ENCODE measurements at places on chromosomes 5 and 9.

DNA sequence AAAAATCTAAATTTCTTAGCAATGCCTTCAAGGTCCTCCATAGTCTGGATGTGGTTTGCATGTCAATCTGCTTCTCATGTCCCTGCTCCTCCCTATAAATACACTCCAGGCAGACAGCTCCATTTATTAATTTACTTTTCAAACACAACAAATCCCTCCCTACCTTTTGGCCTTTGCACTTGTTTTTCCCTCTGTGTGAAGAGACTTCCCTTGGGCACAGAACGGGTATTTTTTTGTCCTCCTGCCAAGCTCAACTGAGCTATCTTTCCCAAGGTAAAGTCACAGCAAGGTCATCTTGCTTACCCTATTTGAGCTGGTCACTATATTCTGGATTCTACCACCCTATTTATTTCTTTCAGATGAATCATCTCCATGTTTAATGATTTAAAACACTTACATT, 159.6 kb upstream of the ANKH start:
- no peak for ATAC-seq

DNA sequence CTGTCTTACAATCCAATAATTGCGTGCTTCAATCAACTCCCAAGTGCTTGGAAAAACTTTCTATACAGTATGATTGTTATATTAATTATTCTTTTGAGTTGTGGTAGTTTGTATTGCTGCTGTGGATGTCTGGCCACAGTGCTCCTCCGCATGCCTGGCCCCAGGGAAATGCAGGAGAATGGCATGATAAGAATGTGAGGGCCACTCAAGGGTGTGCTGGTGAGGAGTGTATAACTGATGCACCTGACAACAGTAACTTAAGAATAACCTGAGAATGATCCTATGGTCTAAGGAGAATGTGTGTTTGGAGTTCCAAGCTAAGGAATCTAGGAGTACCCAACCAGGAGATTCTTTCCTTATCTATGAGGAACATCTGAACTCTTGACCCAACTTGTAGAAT, 152.9 kb upstream of the APC start:
- ATAC-seq: no peak

- ATAC-seq: peak; percentile 99
Measured at GRCh38 chr9:6575324-6576034, 70.0 kb downstream of the GLDC start.

DNA sequence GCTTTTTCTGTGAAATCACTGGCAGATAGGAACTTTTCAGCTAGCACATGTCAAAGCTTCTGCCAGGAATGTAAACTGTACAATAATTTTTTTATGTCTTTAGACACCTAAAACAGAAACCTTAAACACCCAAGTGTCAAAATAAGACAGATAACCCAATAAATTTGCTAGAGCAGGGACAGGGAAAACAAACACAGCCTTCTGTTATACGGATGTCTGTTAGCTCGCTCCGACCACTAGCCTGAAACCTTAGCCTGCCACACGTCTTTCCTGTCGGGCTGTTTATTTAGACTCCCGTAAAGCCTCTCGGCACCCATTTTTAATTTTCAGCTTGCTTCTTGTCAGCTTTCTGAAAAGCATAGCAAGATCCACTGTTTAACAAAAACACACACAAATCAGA, 355.4 kb upstream of the SLC24A2 start:
- no peak for ATAC-seq

- no peak for ATAC-seq
Measured at GRCh38 chr9:18942801-18943200, 90.2 kb downstream of the SAXO1 start.

- ATAC-seq: no peak
Measured at GRCh38 chr9:11319538-11319937, 706.7 kb upstream of the PTPRD start.

DNA sequence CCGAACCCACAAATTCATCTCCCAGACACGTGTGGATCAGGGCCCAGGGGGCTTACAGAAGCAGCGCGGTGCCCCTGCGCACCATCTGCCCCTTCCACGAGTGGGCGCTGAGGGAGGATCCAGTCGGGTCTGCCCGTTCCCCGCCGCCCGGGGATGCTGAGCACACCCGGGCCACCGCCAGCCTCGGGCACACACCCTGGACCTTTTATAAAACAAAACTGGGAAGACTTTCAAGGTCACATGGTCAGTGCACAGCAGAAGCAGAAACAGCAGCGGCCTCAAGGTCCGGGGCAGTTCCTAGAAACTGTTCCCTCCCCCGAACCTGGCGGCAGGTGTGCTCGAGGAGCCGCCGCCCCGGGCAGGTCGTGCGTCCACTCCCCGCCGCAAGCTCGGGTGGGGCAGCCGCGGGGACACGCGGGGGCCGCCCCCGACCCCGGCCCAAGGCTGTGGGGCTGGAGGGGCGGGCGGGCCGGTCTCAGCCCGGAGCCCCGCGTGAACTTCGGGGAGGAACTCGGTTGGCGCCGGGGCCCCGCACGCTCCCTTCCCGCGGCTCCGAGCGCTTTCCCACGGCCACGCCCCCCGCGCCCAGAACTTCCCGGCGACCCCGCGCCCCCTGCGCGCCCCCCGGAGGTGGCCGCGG, 633 bp upstream of the PPP1R26 start:
- ATAC-seq: peak; percentile 37

DNA sequence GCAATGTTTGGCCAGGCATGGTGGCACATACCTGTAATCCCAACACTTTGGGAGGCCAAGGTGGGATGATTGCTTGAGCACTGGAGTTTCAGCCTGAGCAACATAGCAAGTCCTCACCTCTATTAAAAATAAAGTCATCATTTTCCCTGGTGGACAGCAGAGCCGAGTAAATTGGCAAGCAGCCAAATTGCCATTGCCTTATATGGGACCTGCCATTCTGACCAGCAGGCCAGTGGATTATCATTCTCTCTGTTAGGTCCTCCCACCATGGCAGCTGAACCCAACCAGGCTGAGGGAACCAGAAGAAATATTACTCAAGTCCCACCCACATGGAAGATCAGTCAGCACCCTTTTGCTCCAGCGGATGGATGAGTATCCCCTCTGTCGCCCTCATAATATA, 1829.9 kb downstream of the EFNA5 start:
- no peak for ATAC-seq

GRCh38 chr5:113084402-113085083, 107.9 kb downstream of the DCP2 start:
- peak; percentile 14 for ATAC-seq

DNA sequence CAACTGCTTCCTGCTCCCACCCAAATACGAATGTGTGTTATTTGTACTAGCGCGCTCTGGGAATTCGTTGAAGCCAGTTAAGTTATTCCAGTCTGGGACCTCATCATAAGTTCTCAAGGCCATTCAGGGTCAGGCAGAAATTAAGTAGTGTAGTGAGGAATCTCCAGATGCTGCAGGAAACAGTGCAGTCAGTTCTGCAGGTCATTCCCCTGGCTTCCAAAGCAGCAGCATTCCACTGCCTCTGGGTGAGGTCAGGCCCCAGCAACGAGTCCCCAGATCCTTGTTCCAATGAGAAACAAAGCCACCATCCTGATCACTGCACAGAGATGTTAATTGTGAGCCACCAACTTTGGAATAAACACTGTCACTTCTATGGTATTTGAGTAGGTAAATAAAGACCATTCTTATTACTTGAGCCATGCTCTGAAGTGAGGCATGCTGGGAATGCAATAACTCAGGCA, 33.1 kb downstream of the SVEP1 start:
- no peak for ATAC-seq

DNA sequence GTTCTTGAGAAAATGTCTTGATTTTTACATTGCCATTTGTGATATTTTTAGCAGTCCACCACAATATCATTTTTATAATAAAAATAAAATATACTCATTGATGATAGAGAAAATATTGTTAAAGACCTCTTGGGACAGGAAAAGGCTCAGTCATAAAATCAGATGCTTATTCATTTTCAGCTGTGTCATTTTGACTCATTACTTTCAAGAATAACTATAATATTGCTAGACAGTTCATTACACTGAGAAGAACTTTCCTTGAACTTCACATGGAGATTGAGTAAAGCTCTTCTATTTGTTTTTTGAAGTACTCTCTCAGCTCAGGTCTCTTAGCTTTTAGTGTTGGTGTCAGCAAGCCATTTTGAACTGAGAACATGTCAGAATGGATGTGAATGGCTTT, 8.5 kb upstream of the MEIKIN start:
- no peak for ATAC-seq

DNA sequence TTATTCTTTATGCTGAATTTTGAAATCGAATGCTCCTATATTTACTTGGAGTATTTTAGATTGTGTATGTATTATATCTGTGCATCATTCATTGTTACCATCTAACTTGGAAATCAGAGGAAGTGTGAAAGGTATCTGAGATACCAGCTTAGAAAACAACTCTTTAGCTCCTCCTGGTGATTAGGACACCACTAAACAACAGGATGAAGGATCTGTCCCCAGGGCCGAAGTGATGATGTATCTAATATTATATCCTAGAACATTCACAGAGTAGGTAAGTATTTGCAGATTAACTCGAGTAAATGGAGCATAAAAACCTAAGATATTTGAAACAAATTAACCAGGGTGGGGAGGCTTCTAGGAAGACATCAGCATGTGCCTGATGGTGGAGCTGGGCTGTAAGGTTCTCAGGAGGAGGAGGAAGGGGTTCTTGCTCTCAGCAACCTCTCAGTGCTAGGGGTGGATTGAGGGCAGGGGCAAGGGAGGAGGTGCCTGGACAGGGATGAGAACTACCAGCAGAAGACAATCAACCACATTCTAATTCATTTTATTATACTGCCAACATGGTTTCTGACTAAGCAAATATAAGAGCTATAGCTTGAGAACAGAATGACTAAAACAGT, 2.6 kb upstream of the NFIL3 start:
- no peak for ATAC-seq

GRCh38 chr5:169939731-169940130, 40.6 kb downstream of the INSYN2B start:
- no peak for ATAC-seq

- ATAC-seq: no peak
Measured at GRCh38 chr5:171258737-171259415, 50.2 kb upstream of the TLX3 start.

GRCh38 chr5:56166671-56167385, 66.3 kb downstream of the ANKRD55 start:
- ATAC-seq: no peak

- no peak for ATAC-seq
Measured at GRCh38 chr9:115382865-115383264, 264.9 kb upstream of the TNC start.

GRCh38 chr5:139523635-139524445, 37.3 kb upstream of the UBE2D2 start:
- ATAC-seq: peak; percentile 72

DNA sequence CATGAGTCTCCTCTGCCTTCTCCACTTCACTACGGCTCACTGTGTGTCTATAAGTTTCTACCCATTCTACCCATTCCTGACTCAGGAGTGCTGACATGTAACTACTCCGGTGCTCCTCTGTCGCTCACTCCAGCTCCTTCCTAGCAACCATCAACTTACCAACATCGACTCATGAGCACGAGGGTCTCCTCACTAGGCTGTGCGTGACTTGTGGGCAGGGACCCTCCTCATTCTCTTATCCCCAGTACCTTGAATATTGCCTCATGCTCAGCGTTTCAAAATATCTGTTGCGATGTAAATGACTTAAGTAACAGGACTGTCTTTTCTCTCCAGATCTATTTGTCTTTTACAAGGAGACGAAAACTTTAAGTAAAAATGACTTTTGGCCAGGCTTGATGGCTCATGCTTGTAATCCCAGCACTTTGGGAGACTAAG, 73.1 kb downstream of the BASP1 start:
- no peak for ATAC-seq

GRCh38 chr5:135308245-135308644, 90.8 kb downstream of the MACROH2A1 start:
- ATAC-seq: no peak

GRCh38 chr5:35202319-35203111, 27.8 kb downstream of the PRLR start:
- ATAC-seq: peak; percentile 80

DNA sequence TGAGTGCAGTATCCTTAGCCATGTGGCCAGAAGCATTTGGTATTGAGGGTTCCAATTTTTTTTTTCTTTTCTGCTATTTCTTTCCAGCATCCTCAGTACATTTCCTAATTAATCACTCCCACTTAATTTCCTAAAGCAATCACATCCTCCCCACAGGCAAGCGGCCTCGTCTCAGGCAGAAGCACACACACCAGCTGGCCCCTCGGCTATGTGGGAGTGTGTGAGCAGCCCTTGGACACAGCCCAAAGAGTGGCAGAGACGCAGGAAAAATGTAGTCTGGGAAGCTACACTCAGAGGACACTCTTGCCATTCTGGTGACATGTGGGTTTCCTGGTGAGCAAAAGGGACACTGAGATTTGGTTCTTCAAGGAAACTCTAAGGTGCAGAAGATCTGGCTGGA, 20.7 kb downstream of the SLIT3 start:
- ATAC-seq: no peak

DNA sequence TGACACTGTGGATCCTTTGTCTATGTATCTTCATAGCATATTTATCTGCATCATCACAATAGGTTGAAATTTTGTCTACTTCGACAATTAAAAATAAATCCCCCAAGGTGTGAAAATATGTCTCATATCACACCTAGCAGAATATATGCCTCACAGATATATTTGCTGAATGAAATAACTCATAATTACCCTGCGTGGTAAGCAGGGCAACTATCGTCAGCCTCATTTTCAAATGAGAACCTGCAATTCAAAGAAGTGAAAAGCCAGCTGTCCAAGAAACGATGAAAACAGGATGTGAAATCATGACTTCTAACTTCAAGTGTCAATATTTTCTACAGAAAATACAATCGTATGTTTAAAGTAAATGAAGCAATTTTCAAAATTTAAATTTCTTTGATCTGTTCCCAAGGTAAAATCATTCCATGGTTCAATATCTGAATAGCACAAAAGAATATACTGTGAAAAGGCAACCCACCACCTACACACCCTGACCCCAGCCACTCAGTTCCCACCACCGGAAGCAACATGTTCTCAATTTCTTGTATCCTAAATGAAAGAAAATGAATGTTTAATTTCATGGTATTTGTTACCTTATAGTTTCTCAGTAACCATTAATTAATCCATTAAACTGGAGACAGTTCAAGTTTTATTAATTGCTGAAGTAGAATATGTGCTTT, 57.1 kb downstream of the TBCA start:
- ATAC-seq: peak; percentile 82

DNA sequence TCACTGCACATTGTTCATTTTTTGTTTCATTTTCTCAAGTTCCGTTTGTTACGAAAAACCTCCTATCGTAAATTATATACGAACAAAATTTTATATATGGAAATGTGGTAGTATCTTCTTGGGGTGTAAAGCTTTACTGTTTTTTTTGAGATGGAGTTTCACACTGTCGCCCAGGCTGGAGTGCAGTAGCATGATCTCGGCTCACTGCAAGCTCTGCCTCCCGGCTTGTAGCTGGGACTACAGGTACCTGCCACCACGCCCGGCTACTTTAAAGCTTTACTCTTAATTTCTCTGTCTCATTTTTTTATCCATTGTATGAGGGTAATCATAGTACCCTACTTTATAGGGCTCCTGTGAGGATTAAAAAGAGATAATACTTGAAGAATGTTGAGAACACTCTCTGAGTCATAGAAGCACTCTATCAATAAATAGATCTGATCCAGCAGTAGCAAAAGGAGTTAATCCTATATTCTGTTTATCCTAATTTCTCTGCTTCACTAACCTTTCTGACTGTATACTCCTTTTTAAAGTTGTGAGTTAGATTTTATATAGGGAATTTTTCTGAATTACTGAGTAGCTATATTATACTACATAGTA, 5.6 kb upstream of the LRRC70 start:
- ATAC-seq: no peak

- ATAC-seq: no peak
Measured at GRCh38 chr5:14171046-14171445, 27.9 kb downstream of the TRIO start.

- ATAC-seq: no peak
Measured at GRCh38 chr9:94665613-94666012, 26.3 kb upstream of the FBP1 start.
